ENCODE measurements at places on chromosomes 2 and 18.

DNA sequence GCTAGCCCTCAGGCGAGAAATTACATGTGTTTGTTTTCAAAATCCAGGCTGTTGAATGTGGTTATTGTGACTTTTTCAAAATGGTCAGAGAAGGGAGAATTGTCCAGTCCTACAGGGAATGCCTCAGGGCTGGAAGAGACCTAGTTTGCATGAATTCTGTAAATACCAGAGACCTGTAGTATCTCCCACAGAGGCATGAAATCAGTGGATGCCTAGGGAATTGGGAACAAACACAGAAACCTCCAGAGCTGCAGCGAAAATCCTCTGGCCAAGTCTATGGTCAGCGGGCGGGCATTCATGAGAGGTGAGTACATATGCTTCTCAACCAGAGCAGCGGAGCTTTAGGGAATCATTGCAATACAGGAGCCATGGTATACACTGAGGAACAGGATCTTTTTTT is 1596.5 kb upstream of the NXPH2 start:
- DNase-seq, result no peak

GRCh38 chr2:1591978-1592907 is 152.1 kb downstream of the PXDN start:
- DNase-seq, result no peak

DNA sequence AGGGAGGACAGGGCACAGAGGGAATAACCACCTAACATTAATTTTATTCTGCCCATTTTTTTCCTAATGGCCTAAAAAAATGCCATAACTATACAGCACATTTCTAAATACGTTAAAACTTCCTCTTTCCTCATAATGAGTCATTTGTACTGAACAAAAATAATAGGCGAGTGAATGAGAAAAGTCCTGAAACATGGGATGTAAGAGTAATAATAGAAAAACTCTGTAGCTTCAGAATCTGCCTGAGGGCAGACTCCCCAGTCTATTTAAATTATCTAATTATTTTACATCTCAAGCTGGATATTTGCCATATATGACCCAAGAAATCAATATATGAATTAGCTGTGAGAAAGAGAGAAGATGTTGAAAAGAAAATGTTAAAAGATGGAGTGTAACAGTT is 285.1 kb downstream of the TMX3 start:
- DNase-seq, result no peak

GRCh38 chr18:8468921-8469335 is 140.3 kb upstream of the RAB12 start:
- DNase-seq, result no peak

DNA sequence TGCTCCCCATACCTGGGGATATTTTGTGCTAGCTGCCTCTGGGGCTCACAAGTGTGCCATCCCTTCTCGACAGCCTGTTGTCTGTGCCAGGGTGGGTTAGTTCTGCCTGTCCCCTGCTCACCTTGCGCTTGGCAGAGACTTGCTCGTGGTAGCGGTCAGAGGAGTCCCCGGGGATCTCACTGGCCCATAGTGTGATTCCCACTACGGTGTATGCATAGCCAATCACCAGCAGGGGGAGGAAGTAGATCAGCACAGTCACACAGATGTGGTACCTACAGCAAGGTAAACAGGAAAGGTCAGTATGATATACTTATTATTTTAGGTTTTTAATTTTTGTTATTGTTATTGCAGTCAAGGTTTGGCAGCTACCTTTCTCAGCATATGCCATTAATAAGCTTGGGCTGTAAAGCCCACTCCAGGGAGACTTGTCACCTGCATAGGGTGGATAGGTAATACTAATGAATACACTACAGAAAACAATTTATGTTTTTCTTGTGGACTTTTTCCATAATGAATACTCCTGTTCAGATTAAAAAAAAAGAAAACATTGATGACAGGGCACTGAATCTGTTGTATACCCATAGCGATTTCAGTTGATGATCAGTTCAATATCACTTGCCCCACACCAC is 95.2 kb downstream of the POLE4 start:
- DNase-seq, result peak; percentile 21

- DNase-seq, result no peak
Observed at GRCh38 chr18:74834424-74835309, 237.0 kb downstream of the ZNF407 start.

- no peak for DNase-seq
Observed at GRCh38 chr2:126858436-126858835, 40.3 kb upstream of the TEX51 start.

DNA sequence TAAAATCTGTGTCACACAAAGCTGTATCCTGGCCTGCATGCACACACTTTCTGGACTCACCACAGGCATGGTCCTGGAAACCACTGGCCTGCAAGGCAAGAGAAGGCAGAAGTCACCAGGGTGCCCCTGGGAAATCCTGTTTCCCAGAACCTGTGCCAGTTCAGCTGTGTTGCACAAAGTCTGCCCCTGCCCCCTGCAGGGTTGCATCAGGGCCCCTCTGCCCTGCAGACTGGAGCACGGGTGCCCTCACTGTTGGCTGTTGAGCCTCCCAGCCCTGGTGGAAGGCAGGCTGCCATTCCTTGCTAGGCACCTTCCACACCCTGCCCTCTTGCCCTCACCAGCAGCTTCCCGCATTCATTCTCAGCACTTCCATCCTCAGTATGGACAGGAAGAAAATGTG is 18.0 kb upstream of the TUBB6 start:
- no peak for DNase-seq

- no peak for DNase-seq
Observed at GRCh38 chr2:64237266-64237665, 93.0 kb upstream of the PELI1 start.

DNA sequence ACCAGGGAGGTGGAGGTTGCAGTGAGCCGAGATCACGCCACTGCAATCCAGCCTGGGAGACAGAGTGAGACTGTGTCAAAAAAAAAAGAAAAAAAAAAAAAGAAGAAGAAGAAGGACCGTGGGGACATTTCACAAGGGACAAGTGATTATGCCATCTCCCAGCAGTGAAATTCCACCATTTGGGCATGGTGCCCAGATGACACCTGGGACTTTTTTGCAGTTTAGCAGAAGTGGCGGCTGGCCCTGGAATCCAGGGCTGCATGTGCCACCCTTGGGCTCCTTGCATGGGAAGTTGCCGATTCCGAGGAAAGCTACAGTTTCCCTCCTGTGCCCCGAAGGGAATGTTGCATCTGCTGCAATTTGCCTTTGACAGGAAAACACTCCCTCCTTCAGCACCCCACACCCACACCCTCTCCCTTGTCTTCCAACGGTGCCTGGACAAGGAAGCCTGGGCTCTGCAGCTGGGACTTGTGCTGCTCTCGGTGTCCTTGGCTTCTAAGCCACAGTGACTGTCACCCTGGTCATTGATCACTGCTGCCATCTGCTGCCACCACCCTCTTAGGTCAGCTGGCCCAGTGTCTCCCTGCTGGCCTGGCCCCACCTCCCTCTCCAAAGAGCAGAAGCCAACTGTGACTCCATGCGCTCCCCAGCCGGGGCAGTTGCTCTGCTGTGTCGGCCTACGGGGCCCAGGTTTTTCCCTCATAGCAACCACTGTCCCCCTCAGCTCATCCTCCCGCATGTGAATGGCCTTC is 56.4 kb upstream of the LRRC30 start:
- DNase-seq, result peak; percentile 71

GRCh38 chr2:1249897-1250687 is 163.2 kb upstream of the TPO start:
- no peak for DNase-seq

DNA sequence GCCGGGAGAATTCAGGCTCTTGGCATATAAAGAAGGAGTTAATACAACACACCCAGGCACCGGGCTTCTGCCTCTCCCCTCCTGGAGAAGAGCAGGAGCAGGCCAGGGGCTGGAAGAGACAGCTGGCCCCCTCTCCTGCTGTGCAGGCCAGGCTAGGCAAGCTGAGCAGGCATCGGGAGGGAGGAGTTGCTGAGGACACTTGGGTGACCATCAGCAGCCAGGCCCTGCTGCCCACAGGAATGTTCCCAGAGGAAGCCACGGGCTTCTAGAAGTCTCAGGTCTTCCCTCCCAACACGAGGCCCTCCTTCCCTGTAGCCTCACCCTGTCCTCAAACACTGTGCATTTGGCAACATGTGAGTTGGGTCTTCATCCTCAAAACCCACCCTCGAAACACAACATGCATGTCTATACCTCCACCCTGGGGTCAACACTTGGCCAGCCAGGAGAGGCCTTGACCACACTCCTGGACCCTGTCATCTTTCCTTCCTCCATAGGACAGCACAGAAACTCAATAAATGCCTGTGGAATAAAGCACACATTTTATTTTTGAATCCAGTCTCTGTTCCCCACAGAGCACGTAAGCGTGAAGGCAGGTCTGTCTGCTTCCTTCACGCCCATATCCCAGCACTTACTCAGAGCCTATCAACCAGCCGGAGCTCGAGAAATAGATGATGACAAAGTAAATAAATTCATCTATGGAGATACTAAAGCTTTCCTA is 433.8 kb upstream of the ID2 start:
- DNase-seq, result no peak

GRCh38 chr2:10597956-10598355 is 91.8 kb downstream of the NOL10 start:
- no peak for DNase-seq

GRCh38 chr2:152506843-152507242 is 171.9 kb downstream of the FMNL2 start:
- no peak for DNase-seq

DNA sequence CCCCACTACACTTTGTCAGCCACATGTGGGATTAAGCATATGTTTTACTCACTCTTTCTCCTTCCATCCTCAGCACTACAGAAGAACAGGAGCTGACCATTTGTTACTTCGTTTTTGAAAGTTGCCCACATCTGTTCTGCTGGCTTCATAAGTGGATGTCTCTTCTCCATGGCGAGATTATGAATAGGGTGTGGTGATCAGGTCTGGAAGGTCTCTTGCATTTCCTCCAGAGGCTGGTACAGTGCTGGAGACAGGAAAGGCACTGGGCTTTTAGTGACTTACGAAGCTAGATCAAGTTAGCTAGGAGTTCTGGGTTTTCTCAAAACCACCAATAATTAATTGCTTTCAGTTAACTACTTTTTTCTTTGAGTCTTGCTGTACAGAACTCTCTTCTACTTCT is 136.5 kb downstream of the AQP4 start:
- DNase-seq, result no peak

DNA sequence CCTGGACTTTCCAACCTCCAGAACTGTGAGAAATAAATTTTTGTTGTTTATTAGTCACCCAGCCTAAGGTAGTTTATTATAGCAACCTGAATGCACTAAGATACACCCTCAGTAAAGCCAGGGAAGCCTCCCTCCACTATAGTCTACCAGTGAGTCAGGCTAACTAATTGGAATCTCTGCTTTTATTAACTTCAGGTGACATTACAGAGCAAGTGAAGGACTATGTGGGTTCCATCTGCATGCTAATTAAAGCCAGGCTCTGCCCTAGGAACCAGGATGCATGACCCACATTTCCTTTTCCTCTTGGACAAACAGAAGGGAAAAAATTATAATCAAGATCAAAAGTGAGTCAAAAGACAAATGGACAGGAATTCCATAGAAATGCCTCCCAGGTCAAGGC is 56.1 kb downstream of the ZC3H8 start:
- no peak for DNase-seq

DNA sequence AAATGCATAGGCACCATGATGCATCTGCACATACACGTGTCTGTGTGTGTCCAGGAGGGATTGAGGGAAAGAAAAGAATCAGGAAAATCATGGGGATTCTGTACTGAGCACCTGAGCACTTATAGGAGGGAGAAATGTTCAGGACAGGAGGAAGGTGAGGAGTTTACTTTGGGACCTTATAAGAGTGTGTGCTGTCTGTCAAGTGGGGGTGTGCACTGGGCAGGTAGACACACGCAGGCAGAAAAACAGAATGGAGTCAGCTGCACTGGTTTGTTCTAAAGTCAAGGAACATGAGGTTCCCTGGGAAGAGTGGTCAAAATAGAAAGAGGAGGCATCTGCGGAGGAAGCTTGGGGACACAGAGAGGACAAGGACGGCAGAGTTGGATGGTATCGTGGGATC is 92.2 kb upstream of the KCTD1 start:
- no peak for DNase-seq

GRCh38 chr2:226773291-226773690 is 26.3 kb downstream of the IRS1 start:
- DNase-seq, result no peak

- no peak for DNase-seq
Observed at GRCh38 chr2:233100192-233100998, 40.3 kb downstream of the INPP5D start.

DNA sequence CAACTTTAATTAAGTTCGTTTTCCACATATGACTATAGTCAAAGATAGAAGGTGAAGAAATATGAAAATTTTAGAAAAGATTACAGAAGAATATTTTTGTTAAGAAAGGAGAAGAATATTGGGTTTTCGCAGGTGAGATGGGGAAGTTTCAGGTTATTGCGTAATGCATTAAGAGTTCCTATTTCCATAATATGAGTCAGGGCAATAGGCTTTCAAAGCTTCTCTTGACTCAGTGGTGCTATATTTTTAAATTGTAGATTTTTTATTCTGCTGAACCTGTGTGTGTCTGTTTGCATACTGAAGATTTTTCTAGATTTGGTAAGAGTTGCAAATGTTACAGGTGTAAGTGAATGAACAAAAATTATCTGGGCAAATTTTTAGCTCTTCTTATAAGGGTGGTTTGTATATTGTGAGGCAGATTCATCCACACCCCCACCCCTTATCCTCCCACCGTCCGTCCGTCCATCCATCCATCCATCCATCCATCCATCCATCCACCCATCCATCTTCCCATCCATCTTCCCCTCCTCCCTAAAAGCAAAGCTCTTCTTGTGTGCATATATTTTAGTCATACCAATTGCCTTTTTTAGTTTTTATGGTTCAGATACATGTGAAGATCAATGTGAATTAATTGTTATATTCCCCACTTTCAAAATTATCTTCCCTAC is 69.6 kb downstream of the MYO1B start:
- no peak for DNase-seq

GRCh38 chr18:1308686-1309085 is 404.0 kb downstream of the ADCYAP1 start:
- no peak for DNase-seq

DNA sequence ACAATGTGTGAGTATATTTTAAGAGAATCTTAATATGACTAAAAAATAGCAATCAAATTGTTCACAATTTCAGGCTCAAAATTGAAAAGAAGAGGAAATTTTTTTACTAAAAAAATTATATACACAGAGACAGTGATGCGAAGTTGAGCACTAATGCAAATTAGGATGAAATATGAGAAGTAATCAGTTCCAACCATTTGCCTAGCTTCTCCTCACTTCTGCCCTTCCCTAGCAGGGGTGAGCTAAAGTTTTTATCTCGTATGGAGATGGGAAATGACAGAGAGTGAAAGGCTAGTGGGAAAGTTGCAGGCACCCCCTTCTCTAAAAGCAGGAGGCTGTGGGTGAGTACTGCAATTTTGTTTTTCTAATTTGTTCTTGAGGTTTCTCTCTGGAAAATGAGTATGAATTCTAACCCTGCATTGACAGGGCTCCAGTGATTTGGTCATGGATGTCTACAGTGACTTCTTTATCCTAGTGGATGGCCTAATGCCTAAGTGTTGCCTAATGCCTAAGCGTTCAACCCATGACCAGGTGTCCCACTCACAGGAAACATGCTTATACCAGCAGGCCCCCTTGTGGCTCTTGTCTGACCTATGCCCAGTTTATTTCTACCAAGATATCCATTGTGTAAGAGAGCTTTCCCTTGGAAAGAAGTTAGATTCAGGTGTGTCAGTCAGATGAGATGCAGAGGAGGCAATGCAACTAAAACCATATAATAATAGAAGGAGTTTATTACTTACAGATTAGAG is 78.0 kb upstream of the HNMT start:
- DNase-seq, result no peak

GRCh38 chr2:207836521-207837133 is 66.9 kb upstream of the FZD5 start:
- DNase-seq, result no peak
